ENCODE measurements at places on chromosomes 2 and 18.

DNA sequence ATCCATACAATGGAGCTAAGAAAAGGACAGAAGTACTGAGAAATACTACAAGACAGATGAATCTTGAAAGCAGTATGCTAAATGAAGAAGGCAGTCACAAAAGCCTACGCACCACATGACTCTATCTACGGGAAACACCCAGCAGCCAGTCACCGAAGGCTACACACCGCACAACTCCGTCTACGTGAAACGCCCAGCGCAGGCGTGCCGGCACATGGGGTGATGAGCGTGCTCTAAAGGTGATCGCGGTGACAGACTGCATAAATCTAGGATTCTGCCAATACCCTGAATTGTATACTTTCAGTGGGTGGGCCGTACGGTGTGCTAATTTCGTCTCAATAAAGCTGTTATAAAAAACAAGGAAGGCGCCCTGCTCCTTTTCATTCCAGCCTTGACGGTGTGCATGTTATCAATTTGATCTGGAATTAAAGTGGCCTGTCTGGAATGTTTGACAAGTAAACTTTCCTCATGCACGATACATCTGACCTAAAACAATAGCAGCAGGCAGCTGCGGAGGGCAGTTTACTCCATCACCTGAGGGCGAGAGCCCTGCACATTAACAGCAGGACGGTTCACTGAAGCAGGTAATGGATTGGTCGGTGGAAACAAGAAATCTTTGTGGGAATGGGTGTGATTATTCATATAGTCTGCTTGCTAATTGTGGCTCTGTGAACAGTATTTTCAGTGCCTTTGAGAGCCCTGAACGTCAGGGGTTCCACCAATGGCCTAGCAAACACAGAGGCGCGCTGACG is 86.2 kb upstream of the SALL3 start:
- DNase-seq = no peak

DNA sequence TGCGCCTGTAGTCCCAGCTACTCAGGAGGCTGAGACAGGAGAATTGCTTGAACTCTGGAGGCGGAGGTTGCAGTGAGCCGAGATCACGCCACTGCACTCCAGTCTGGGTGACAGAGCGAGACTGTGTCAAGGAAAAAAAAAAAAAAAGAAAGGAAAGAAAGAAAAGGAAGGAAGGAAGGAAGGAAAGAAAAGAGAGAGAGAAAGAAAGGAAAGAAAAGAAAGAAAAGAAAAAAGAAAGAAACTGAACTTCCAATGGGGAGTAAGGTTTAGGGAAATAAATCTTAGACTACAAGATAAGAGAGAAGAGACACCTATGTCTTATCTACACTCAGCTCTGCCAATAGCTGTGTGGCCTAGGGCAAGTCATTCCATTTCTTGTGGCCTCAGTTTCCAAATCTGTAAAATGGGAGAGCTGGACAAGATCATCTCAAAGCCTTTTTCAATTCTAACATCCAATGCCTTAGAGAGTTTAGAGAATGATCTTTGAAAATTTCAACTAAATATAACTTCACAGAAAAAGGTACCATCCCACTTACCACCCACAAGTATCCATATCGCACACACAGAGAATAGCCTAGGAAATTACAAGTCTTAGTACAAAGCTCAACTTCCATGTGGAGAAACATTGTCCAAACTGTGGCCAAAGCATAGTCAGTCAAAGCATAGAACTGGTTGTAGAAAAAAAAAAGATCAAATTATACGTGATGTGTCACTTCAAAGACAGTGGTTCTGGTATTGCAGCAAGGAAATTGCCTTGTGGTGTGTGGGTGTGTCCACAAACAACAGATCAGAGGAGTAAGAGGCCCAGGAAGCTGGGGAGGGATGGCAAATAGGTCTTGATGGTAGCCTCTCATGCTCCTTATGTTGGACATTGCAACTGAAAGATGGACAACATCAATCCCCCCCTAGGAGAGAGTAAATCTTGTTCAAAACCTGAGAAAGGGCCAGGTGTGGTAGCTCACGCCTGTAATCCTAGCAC is 42.4 kb downstream of the SLC14A2 start:
- no peak for DNase-seq

DNA sequence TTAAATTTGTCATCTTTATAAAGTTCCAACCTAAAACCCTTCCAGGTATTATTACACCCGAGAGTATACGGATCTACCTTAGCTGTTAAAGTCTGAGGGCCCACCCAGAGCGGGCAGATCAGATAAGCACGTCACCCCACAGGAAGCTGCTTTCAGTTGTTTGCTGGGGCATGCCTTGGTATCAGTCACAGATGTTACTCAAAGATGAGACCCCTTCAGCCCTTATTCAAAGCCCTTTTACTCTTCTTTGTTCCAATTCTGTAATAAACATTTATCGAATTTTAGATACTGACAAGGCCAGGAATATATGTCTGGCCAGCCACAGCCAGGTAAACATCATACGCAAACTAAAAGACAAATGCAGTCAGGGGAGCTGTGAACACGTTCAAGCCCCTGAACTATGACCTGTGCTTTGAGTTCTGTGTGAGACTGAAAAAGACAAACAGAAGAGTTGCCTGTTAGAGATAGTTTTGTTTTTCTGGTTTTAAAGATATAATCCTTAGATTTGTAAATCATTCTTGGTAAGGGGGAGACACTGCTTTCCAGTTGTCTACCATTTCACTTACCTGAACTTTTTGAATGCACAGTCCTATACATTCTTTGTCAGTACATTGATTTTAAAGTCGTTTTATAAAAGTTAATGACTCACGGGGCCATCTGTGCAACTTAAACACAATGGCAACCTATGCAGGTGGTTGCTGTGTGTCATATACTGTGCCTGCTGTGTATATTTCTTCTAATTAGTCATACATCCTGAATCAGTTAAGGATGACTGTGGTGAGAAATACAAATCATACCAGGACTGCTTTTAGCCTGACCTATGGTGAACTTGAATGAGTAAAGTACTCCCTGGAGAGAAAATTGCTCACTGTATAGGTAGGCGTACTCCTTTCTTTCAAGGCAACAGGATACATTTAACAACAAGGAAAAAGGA is 100.5 kb upstream of the ITPRID2 start:
- peak; percentile 95 for DNase-seq

GRCh38 chr2:216499641-216500218 is 1.1 kb downstream of the RPL37A start:
- DNase-seq = no peak

- DNase-seq = no peak
Measured at GRCh38 chr2:136901732-136902131, 136.4 kb downstream of the THSD7B start.

DNA sequence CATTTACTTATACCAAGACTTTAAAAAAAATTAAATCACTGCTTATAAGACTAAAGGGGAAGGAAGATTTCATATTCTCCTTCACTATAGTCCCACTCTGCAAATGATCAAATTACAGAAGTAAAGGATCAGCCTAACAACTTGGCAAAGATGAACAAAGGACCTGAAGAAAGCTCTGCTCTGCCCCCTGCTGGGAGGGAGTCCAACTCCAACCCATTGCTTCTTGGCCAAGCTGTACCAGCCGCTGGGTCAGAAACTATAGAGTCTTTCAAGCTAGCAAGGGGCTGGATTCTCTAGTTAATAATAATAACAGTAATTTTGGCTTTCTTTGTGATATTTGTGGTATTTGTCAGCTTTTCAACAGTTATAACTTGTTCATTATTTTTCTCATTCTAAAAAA is 927.0 kb upstream of the CRIM1 start:
- DNase-seq = no peak

GRCh38 chr2:16338026-16338425 is 327.6 kb downstream of the CYRIA start:
- no peak for DNase-seq

- no peak for DNase-seq
Measured at GRCh38 chr2:131054488-131054887, 38.8 kb downstream of the FAM168B start.

DNA sequence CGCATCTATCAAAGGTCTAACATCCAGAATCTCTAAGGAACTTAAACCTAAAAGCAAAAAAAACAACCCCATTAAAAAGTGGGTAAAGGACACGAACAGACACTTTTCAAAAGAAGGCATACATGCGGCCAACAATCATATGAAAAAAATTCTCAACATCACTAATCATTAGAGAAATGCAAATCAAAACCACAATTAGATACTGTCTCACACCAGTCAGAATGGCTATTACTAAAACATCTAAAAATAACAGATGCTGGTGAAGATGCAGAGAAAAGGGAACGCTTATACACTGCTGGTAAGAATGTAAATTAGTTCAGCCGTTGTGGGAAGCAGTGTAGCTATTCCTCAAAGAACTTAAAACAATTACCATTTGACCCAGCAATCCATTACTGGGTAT is 38.0 kb downstream of the PPP3R1 start:
- no peak for DNase-seq

GRCh38 chr2:190718652-190719526 is 70.0 kb downstream of the NAB1 start:
- DNase-seq = peak; percentile 85

DNA sequence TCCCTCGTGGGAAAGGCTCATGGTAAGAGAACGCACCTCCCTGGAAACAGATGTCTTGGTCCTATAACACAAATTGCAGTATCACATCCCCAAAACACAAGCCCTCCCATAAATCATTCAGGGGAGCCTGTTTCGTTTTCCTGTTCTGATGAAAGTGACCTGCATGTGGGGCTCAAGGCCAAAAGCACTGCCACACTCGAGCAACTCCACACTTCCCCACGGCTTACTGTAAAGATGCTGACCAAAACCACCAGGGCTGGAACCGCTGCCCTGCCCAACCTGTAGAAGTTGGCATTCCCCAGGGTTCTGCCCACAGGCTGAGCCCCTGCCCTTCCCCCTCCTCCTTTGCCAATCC is 139.7 kb downstream of the BCL11A start:
- DNase-seq = no peak

DNA sequence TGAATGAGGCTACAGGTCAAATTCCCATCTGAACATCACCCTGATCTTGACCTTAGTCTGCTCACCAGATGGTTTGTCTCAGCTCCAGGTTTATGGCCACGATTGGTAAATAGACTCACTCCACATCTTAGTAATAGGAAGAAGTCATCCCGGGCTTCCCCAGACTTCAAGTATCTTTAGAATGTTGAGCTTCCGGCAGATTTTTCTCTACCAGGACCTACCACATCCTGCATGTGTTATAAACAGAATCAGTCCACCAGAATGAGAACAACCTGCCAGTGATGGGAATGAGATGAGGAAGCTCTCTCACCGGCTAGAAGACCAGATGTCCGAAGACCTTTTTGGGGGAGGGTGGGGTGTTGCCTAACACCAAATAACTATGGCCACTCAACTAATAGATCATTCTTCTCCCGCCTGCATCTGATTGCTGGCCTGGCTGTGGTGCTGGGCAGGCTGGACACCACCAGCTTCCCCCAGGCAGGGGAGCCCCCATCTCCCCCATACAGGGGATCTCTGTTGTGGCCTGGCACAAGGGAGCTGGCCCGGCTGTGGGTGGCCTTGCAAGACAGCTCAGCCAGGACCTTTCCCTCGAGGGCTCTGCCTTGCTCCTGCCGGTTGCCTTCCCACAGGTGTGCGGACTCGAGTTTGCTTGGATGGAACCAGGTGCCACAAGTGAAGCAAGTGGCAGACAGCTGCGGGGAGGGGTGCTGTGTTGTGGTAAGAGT is 88.5 kb downstream of the SH3RF3 start:
- peak; percentile 99 for DNase-seq

DNA sequence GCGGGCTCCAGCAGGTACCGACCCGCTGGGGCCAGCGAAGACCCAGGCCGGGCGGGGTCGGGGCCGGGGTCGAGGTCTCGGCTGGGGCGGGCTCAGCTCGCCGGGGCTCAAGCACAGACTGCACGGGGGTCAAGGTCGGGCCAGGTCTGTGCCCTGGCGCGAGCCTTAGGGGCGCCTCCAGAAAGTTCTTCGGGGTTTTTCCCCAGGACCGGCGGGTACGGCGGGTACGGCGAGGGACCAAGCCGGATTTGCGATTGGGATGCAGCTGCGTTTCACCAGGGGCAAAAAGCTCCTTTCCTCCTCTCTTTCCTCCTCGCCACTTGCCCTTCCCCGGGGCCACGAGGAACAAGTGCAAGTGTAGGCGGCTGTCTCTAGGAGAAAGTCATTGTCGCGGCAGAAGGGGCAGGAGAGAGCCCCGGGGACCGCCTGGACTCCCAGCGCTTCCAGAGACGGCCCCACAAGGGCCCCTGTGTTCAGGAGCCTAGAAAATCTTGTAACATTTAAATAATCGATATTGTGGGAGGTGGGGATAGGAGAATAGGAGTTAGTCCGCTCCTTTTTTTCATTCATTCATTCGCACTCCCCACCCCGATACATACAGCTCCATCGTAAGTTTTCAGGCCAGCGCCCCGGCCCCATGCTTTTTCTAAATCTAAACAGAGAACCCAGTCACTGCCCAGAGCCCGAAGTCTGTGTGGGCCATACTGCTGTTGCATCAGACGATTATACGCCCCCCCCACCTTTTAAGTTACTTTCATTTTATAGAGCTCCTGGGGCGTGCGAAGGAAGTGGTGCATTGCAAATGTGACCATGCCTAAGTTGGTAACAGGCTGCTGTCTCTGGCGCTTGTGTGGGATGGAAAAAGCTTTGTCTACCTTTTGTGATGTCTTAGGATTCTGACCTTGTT is 679 bp downstream of the PMAIP1 start:
- DNase-seq = peak; percentile 92
